ENCODE measurements at places on chromosomes 7 and 10.

- DNase-seq = no peak
Observed at GRCh38 chr7:127891854-127892438, 139.3 kb downstream of the LRRC4 start.

GRCh38 chr10:96321822-96322221 is 17.6 kb downstream of the DNTT start:
- no peak for DNase-seq

DNA sequence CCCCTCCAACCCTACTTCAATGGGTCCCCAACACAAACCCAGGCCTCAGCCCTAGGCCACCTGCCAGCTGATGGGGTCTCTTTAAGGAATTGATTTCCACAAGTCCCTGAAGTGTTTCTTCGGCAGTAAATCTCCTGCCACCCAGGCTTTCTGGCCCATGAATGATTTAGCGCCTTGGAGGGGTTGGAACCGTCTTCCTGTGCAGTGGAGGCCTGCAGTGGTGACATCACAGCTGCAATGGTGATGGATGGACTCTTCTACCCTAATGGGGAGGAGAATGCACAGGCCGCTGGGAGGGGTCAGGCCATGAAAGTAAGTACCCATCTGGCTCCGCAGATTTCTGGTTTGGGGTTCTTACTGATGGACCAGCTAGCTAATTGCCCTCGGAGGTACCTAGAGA is 163.8 kb downstream of the UBE2H start:
- no peak for DNase-seq

GRCh38 chr10:53166325-53166724 is 393.7 kb upstream of the MBL2 start:
- no peak for DNase-seq

GRCh38 chr10:133085251-133086125 is 2.2 kb upstream of the ADGRA1 start:
- DNase-seq = no peak

All from tibial artery (tissue), 4 donors.